ENCODE measurements at places on chromosomes 5 and 9. TPM values are rescaled to one million over a fixed set of nuclear protein-coding genes. Genes with fewer than 3 reads are reported as not detected.

- DNase-seq: no peak
Measured at GRCh38 chr5:180201051-180201987, 7.7 kb downstream of the RASGEF1C start.

Gene CORO2A
- 3.6 TPM for total RNA-seq

GRCh38 chr9:115117999-115118878 lies at the start of gene TNC:
TNC (minus strand) TSS chr9:115118157; CDS start chr9:115091018, 27,139 bp downstream.
- peak; percentile 43 for DNase-seq

GRCh38 chr5:139668924-139669661 lies 20.9 kb downstream of the CXXC5 start:
- no peak for DNase-seq

Gene SLC1A1
- 82.7 TPM for total RNA-seq

DNA sequence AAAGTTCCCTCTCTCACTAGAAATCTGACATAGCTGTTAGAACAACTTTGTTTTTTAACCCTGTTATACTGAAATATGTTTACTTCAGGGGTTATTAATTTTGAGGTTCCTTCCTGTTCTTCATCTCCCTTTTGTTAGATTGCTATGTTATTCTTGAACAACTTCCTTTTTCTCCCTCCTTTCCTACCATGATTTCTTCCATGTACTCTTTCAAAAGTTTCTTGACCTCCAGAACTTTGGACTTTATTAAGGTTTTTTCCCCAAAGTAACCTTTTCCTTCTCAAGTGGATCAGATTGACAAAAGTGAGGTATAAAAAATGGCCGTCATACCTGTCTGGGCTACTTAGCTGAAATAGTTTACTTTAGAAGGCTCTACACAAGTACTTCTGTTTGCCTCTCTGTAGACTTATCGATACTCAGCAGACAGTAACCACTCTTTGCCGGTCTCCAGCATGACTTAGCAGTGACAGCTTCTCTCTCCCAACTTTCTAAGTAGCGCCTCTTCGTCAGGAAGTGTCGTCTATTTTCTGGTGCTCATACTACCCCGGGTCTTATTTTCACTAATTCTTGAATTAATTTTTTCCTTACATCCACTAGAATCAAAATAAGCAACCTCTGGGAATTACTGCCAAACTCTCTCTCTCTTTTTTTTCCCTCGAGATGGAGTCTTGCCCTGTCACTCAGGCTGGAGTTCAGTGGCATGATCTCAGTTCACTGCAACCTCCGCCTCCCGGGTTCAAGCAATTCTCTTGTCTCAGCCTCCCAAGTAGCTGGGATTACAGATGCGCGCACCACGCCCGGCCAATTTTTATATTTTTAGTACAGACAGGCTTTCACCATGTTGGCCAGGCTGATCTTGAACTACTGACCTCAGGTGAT lies 19.7 kb downstream of the NFIL3 start:
- DNase-seq: no peak

DNA sequence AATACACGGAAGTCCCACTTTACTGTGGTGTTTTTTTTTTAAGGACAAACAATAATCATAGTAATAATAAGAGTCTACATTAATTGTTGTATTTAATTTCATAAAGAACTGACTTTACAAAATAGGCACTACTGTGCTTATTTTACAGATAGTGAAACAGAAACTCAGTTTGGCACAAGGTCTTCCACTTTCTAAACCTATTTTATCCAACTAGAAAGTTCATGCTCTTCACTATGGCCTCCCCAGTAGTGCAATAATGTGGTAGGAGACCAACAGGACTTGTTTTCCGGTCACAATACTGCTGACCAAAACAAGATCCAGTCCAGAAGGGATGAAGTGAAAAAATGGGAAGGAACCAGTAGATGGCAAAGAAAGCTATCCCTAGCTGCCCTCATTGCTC lies 531.6 kb downstream of the CAAP1 start:
- no peak for DNase-seq

Gene DNAJB5
- 3.5 TPM for total RNA-seq

- DNase-seq: no peak
Measured at GRCh38 chr9:116944714-116945534, 257.8 kb downstream of the TRIM32 start.

Gene HARS1
- 46.6 TPM for total RNA-seq

Gene CCL28
- 1.2 TPM for total RNA-seq

Gene TUSC1
- total RNA-seq: 4.0 TPM

DNA sequence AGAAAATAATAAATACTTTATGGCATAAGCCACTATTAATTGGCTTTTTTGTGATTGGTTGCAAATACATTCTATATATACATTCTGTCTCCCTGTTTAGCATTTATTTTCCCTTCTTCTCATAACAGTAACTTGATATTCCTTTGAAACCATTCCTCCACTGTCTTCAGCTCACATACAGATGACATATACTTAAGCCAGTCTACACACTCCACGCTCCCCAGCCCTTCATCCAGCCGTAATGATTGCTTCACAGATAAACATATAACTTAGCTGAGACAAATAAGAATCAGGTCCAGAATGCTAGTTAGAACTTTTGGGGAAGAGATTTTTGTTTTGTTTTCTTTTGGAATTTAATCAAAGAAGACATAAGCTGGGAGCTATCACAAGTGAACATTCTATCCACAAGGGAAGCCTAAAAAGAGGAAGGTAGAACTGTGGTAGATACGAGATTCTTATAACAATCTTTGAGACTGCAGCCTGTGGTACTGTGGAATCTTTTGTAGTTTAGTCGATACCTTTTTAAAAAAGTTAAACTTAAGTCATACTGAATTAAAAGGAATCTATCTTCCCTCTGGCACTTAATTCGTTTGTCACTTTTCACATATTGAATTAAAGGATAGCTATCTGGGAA lies 365.1 kb upstream of the PRR16 start:
- DNase-seq: no peak

Gene CDH9
- not detected for total RNA-seq

DNA sequence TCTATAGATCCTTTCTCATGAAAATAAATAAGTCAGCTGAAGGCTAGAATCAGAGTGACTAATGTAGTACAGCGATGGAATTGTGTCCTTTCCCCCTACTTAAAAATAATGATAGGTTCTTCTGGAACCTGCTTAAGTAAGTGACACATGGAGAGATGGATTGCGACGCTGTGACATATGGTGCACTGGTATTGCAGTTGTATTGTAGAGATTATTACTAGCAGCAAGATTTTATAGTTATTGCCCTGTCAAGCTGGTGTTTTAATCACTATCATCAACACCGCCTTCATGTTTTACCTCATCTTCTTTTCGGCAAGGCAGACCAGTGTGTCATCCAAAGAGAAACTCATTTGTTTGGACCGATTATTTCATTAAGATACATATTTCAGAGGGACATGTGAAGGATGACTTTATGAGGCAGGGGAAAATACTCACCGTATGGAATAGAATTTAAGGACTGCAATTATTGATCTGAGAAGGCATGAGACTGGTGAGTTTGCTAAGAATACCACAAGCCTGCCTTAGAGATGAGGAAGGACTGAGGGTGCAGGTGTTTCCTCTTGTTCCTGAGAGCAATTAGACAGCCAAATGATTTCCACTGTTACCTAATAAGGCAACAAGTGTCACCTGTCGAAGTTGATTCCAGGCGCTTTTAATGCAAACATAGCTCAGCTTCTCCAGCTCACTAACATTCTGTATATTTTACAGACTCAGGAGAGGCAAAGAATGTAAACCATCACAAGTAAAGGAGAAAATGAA lies 1855.5 kb downstream of the MAT2B start:
- DNase-seq: no peak

GRCh38 chr5:42952578-42952974 lies 87.5 kb downstream of the ANXA2R start:
- DNase-seq: no peak

GRCh38 chr5:80269991-80270438 lies 14.2 kb upstream of the SERINC5 start:
- no peak for DNase-seq

DNA sequence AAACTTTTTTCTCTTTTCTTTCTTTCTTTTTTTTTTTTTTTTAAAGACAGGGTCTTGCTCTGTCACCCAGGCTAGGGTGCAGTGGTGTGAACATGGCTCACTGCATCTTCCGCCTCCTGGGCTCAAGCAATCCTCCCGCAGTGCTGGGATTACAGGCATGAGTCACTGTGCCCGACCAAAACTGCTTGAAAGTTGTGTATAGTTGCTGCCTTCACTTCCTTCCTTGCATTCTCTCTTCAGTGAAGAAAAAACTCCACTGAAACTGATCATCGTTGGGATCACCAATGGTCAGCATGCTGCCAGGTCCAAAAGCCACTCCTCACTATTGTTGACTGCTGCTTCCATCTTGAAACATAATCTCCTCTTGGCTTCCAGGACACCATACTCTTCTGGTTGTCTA lies 66.6 kb upstream of the CTNNA1 start:
- DNase-seq: no peak

Gene JAK2
- total RNA-seq: 6.5 TPM

DNA sequence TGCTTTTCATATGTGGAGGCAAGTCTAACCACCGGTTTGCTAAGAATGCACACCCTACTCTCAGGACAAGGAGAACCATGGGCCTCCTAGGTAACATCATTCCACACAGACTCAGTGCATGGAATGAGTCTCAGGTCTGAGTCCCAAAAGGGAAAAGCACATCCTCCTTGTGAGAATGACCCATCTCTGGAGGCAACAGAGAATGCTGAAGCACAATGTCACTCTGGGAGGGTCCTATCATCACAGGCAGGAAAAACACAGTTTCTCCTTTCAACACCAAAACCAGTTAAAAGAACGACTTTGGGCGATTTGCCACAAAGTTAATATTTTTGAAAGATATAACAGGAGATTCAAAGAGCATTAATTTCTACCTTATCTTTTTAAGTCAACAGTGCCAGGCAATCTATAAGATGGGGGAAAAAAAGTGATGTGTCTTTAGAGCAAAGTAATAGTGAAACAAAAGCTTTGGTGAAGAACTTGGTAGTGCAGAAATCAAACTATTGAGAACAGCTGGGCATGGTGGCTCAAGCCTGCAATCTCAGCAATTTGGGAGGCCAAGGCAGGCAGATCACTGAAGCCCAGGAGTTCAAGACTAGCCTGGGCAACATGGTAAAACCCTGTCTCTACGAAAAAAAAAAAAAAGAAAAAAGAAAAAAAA lies 97.3 kb downstream of the OXCT1 start:
- DNase-seq: no peak

- no peak for DNase-seq
Measured at GRCh38 chr9:10876333-10876732, 263.5 kb upstream of the PTPRD start.

- DNase-seq: no peak
Measured at GRCh38 chr5:71681296-71681695, 37.8 kb upstream of the CARTPT start.

- DNase-seq: no peak
Measured at GRCh38 chr5:168580227-168580508, 1.0 kb upstream of the PANK3 start.

DNA sequence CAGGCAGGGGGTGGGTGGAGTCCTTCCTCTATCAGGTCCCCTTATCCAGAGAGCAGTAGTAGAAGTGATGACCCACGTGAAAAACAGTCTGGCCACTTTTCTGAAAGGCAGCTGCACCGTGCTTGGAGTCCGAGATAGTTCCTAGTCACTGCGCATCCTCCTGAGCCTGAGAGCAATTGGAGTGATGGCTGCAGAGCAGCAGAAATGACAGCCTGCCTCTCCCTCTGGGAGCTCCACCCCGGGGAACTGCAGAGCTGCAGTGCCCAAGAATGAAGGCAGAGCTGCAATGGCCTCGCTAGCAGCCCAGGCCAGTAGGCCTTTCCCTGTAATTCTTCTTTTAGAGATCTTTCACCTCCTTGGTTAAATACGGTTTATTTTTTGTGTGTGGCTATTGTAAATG lies 82.6 kb downstream of the CETN3 start:
- no peak for DNase-seq

- peak; percentile 27 for DNase-seq
Measured at GRCh38 chr9:108552459-108553040, 303.2 kb downstream of the ACTL7B start.

Gene PCDHB14
- total RNA-seq: 0.98 TPM

- DNase-seq: no peak
Measured at GRCh38 chr9:21985964-21986667, 8.1 kb downstream of the CDKN2A start.

Gene FAXDC2
- total RNA-seq: 74.1 TPM

- DNase-seq: no peak
Measured at GRCh38 chr5:9302218-9302617, 243.7 kb downstream of the SEMA5A start.

DNA sequence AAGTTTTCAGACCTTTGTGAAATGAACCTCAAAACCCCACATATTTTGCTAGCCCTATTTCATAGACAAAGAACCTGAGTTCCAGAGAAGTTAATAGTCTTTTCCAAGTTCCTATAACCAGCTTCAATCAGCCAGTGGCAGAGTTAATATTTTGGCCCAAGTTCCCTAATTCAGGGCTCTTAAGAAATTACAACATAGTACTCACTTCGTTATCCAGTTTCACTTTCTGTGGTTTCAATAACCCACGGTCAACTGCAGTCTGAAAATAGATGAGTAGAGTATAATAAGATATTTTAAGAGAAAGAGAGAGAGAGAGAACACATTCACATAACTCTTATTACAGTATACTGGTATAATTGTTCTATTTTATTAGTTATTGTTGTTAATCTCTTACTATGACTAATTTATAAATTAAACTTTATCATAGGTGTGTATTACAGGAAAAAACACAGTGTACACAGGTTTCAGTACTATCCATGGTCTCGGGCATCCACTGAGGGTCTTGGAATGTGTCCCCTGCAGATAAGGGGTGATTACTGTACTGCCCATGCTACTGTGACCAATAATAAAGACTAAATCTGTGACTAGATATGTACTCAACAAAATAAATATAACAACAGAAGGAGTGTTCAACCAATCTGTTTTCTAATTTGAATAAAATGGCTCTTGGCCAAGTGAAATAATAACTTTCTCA lies 9.3 kb upstream of the MYOT start:
- no peak for DNase-seq

Gene CARD6
- 3.5 TPM for total RNA-seq

Gene CDKN2B
- total RNA-seq: 1.1 TPM

GRCh38 chr9:7811677-7812076 lies 12.1 kb upstream of the DMAC1 start:
- DNase-seq: no peak

Gene IFNA13
- total RNA-seq: not detected

- DNase-seq: no peak
Measured at GRCh38 chr9:135592625-135593024, 31.1 kb downstream of the PAEP start.

DNA sequence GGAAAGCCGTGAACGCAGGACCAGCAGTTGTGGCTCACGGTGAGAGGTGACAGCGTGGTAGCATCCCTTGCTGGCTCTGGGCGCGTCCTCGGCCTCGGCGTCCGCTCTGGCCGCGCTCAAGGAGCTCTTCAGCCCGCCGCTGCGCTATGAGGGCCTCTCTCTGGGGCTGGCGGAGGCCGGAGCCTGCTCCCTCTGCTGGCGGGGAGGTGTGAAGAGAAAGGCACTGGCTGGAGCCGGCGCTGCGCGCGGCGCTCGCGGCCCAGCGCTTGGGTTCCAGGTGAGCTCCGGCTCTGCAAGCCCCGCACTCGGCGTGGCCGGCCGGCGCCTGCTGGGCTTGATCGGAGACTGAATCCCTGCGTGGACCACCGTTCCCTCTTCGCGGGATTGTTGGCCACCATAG lies 705.6 kb downstream of the SEMA5A start:
- no peak for DNase-seq
